ENCODE measurements at places on chromosomes 7 and 10. TPM values are rescaled to one million over a fixed set of nuclear protein-coding genes. Genes with fewer than 3 reads are reported as not detected.

DNA sequence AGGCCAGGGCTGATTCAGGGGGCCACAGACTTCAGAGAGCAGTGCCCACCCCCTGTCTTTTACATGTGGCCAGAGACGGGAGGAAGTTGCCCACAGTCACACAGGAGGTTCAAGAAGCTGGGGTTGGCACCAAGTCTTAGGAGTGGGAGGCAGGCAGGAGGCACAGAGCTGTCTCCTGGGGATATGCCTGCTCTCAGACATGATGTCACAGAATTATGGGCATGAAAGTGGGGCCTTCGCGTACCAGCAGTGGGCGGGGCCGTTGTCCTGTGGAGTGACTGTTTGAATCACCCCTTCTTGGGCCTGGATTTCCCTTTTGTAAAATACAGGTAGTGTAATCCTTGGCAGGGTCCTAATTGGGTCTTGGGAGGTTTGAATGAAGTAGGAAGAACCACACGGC is 81.2 kb upstream of the PPIF start:
- no peaks in the 10 kb centered on the region for H3K36me3 ChIP-seq
- no peak for DNase-seq
- peaks cover 71% of the 10 kb centered on the region for H3K4me1 ChIP-seq
- no peaks in the 10 kb centered on the region for H3K27me3 ChIP-seq
- H3K27ac ChIP-seq = no peak overlapping the region

DNA sequence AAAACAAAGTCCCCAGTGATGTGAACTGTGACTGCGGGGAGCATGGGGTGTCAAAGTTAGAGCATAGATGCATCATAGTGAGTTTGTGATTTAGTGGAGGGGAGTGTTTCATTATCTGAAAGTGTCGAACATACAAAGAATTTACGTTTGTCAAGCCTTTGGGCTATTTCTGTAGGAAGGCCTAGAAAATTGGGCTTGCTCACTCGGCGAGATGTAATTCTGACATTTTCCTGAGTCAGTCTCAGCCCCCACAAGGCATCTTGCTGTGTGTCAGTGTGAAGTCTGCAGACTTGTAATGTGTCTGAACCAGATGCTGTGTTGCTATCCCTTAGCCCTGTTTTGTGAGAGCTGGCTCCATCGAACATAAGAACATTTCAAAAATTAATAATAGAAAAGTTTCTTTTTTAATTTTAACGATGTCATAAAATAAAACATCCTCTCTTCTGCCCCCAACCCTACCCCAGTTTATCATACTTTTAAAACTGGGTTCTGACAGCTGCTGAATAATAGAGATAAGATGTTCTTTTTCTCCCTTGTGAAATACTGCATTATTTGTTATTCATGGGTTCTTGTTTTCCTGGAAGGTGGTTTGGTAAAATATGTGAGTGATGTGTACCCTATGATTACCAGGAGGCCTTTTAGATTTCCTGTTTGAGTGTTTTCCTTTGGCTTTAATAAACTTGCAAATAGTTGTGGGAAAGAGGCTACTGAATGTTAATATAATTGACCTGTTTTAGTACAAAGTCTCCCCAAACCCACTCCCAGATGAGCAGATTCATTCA is 207.4 kb downstream of the GPR158 start:
- peaks cover 4% of the 10 kb centered on the region for H3K36me3 ChIP-seq
- no peak overlapping the region for H3K27ac ChIP-seq
- no peak for DNase-seq

Gene CYP2W1
- total RNA-seq = not detected

- no peak overlapping the region for H3K4me3 ChIP-seq
- peaks cover 8% of the 10 kb centered on the region for H3K36me3 ChIP-seq
- no peak overlapping the region for H3K27ac ChIP-seq
- no peaks in the 10 kb centered on the region for H3K4me1 ChIP-seq
- DNase-seq = no peak
These were observed 25.7 kb downstream of the ARL5B start for GRCh38 chr10:18684953-18685352.

DNA sequence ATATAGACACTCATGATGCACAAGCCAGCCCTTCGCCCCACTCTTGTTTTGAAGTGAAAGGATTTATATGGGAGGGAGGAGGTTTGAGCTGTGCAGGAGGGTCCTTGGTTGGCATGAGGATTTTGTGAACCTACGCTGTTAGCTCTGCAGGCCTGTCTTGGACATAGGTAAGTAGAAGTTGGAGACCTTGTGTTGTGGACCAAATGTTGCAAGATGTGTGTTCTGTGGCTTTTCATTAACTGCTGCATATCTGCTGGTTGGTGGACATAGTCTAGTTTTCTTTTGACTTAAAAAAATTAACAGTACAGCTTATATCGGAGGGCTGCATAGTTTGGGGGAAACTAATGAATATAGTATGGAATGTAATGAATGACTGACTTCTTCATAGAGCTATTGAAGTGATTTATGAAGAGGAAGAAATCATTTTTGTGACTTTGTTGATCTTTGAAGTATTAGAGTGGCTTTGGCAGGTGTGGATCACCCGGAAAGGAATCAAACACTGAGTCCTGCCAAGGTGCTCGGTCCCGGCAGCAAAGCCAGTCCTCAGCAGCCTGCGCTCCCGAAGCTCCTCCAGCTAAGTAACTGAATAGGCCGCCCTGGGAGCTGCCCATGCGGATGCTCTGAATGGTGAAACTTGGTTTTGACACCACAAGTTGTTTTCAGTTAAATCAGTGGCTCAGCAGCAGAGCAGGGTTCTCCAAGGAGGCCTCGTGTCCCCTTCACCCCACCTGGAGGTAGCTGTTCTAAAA is 3.2 kb downstream of the MGMT start:
- H3K27ac ChIP-seq = no peak overlapping the region
- no peaks in the 10 kb centered on the region for H3K27me3 ChIP-seq
- H3K4me1 ChIP-seq = peaks cover 8% of the 10 kb centered on the region
- DNase-seq = no peak

Gene PNLIPRP1
- total RNA-seq = not detected
